Activated CD4-positive, alpha-beta T cell treated with anti-CD3 and anti-CD28 coated beads, Interleukin-2, amount 50 U/mL, for 1 hour (primary cell): ENCODE measurements at places on chromosomes 12 and 14.

DNA sequence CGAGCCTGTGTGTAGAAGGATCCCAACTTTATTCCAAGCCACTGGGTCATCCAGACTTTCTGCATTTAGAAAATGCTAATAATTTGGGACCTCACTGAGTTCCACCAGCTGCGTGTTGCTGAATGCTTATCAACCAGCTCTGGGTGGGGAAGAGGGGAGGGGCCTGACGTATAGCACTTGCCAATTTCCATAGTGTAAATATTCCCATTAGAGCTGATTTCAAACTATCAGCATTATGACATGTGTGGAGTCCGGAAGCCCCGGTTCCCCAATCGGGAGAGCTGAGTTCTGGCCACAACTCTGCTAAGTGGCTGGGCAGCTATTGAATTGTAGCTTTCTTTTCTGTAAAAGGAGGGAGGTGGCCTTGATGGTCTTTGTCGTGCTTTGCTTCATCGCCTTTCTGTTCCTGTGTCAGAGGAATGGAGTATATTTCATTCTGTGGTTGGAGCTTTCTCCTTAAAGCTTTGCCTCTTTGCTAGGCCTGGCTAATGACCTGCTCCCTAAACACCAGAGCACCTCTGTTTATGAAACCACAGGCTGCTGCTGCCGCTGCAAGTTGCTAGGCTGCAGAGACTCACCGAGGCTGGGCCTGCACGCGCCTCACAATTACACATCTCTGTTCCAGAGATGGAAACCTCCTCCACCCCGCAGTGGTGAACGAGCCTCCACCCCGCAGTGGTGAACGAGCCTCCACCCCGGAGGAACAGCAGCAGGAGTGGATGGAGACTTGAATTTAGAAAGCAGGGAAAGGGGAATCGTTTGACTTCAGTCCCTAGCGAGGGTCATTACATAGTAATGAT, 7.7 kb upstream of the BCL7A start:
- no peak for DNase-seq

DNA sequence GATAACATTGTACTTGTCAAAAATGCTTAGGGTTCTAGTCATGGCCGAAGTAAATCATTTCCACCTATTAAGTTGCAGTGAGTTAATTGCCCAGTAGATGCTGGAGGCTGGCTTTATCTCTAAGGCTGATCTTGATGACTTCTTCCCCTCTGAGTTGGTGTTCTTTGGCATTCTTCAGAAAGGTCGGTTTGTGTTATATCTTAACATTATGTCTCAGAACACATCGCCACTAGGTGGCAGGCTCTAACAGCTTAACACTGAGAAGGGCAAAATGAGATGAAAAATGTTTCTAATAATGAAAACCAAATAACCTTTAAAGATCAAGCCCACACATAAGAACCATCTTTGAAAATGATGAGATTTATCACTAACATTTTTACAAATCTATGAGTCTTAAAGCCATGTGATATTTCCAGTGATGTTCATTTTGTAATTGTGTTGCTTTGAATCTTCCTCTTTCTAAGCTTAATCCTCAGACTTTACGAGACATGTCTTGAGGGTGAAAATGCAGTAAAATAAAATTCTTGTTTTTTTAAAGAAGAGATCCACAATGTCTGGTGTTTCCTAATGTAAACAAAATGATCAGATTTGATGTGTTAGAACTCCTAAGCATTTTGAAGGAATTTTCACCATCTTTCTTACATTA, 28.6 kb downstream of the SUDS3 start:
- peak; percentile 53 for DNase-seq

- no peak for DNase-seq
Measured at GRCh38 chr12:86663716-86664115, 407.5 kb upstream of the MGAT4C start.

- no peak for DNase-seq
Measured at GRCh38 chr14:96088074-96088473, 48.9 kb downstream of the C14orf132 start.

DNA sequence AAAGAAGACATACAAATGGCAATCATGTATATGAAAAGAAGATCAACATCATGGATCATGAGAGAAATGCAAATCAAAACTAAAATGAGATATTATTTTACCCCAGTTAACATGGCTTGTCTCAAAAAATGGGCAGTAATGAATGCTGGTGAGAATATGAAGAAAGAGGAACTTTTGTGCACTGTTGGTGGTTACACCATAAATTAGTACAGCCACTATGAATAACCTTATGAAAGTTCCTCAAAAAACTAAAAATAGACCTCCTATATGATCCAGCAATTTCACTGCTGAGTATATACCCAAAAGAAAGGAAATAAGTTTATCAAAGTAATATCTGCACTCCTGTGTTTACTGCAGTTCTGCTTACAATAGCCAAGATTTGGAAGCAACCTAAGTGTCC, 151.7 kb downstream of the PDZRN4 start:
- no peak for DNase-seq

- no peak for DNase-seq
Measured at GRCh38 chr14:90246936-90247335, 9.4 kb upstream of the PSMC1 start.

DNA sequence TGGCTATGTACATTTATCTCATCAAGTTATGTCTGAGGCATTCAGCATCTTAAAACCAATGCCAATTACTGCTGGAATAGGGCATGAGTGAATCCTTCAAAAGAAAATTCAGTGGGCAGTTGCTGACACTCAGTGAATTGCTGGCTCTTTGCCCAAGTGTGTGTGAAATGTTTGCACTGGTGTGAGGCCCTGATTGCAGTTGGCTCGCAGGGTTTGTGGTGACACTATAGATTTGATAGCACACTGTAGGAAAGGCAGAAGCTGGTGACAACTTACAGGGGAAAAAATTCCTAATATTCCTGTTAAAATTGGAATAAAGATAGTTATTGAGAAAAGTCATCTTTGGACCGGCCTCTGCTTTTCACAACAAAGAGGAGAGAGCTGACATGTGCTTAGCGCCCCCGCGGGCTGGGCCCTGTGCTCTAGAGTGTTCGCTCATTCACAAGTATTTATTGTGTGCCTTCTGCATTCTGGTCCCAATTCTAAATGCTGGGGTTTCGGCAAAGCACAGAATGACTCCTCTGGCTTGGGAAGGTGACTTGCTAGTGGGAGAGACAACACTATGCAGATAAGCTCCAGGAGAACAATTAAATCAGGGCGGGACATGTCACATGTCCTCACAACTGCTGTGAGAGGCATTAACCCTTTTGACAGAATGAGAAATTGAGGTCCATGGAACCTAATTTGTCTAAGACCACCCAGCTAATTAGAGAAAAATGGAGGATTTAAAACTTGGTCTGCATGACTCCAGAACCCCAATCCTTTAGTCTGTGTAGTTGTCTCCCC, 418.7 kb downstream of the NPAS3 start:
- DNase-seq, result no peak

GRCh38 chr12:130500835-130501330, 163.2 kb downstream of the PIWIL1 start:
- DNase-seq, result no peak

DNA sequence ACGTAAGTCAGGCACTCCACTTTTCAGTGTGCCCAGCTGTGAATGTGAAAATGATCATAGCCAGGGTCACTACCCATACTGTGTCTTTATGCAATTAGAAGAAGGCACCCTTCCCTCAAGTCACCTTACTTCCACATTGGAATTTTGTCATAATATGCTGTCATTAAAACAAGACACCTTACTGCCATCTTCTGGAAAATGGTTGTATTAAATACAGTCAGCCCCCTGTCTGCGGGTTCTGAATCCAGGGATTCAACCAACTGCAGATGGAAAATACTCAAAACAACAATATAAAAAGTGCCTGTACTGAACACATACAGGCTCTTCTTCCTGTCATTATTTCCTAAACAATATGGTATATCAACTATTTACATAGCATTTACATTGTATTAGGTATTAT, 70.2 kb upstream of the TBX5 start:
- no peak for DNase-seq

GRCh38 chr14:104979758-104980610, 1.8 kb upstream of the AHNAK2 start:
- DNase-seq, result no peak

DNA sequence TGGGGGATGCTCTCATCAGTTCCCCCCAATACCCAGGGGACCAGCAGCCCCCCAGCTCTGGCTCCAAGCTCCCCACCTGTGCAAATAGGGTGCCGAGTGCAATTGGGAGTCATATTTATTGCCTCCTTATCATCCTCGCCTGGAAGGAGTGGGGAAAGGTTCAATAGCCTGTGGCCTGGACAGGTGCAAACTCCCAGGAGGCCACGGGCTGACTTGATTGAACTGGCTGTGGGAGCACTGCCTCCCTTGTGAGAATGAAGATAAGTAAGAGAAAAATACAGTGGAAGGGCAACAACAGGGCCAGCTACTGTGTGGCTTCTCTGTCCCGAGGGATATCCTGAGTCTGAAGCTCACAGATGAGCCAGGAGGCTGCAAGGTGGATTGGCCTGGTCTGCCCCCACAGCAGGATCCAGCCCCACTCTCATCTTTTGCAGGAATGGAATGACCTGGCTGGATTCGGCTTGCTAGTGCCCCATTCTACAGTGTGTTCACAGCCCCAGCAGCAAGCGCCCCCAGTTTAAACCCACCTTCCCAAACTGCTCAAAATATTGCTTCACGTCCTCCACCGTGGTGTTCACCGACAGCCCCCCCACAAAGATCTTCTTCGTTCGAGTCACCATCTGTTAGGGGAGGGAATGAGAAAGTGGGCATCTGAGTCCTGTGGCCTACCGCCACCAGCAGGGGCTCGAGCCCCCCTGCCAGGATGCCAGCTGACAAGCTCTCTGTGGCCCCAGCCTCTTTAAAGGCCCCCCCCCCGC, 6.3 kb downstream of the MSI1 start:
- no peak for DNase-seq

GRCh38 chr12:45284096-45284901, 68.4 kb downstream of the ANO6 start:
- no peak for DNase-seq

- no peak for DNase-seq
Measured at GRCh38 chr12:51465491-51465890, 40.9 kb downstream of the SLC4A8 start.

GRCh38 chr14:84584511-84584910, 945.4 kb upstream of the FLRT2 start:
- no peak for DNase-seq

GRCh38 chr12:112380663-112381405, 1.4 kb downstream of the HECTD4 start:
- DNase-seq, result no peak

DNA sequence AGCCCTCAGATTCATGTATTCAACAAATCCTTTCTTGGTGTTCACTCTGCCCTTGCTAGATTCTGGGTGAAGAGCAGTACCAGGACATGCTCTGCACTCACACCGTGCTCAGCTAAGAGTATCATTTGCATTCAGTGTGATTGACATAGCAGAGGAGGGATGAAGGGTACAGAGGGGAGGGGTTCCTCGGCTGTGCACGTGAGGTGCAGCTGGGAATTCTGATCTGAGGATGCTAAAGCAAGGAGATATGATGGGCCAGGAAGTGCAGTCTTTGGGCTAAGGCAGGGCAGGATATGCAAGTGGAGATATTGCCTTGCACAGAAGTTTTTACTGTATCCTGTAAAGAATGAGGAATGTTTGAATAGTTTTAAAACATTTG, 108.6 kb downstream of the FGD4 start:
- no peak for DNase-seq

DNA sequence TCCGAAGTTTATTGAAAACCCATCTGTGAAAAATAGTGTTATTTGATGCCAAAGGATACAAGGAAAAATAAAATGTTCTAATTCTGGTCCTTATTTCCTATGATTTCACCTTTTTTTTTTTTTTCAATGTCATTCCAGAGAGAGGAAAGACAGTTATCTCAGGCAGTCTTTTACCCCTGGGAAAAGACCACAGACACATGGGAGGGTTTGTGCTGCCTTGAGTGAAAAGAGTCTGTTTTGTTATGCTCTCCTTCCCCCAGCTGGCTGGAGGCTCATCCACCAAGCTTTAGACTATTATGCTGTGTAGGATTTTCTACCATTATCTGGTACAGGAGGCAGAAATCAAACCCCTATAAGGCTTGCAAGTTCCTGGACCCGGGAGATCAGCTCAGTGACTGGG, 151.8 kb downstream of the CRADD start:
- no peak for DNase-seq

DNA sequence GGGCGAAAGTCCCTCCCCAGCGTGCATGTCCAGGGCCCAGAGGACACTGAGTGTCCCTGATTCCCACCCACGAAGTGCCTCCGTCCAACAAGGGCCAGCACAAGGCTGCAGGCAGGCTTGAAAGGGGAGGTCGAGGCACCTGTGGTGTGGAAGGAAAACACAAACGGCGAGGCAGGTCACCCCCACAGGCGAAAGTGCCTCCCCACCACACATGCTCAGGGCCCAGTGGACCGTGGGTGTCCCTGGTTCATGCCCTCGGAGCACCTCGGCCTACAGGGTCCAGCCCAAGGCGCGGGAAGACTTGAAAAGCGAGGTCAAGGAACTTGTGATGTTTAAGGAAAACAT, 370.4 kb downstream of the ALG10 start:
- no peak for DNase-seq

- DNase-seq, result no peak
Measured at GRCh38 chr12:110244829-110245228, 36.2 kb upstream of the ATP2A2 start.

- DNase-seq, result no peak
Measured at GRCh38 chr12:52043386-52044212, 7.6 kb upstream of the NR4A1 start.

GRCh38 chr12:131348646-131349045, 362.2 kb upstream of the SFSWAP start:
- DNase-seq, result no peak

DNA sequence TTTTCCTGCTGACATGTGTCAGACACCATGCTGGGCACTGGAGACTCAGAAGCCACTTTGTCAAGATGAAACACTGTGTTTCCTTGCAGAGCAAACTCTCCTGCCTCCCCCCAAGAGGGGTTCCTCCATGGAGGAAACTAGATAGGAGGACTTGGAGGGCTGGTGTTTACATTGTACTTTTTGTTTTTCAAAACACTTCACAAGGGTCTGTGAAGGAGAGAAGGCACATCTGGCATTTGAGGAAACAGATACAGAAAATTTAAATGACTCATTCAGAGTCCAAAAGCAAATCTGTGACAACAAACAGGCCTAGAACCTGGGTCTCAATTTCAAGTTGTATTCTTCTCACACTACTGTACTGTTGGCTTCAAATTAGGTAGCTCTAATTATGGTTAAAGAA, 6.7 kb upstream of the CDKL1 start:
- DNase-seq, result no peak

GRCh38 chr14:61690039-61690438, 5.3 kb upstream of the HIF1A start:
- DNase-seq, result no peak

DNA sequence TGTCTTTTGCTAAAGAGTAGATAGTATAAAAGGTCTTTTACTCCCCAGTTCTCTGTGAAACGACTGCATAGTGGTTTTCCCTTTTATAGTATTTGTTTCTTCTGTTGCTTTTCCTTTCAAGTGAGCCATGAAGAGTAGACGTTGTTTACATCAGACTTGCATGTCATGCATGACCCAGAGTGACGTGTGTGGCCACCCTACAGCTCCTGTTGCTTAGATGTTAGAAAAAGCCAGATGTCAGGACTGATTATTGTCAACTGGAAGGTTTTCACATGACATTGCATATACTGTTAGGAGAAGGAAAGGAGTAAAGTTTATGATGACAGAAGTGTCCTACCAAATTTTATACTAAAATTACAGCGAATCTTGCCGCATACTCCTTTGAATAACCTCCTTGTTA, 1.3 kb upstream of the RD3L start:
- DNase-seq, result no peak

GRCh38 chr12:130719263-130719859, 3.3 kb upstream of the RIMBP2 start:
- no peak for DNase-seq
